Stimulated activated CD8-positive, alpha-beta memory T cell treated with anti-CD3 and anti-CD28 coated beads, Interleukin-2, amount 100 ng/mL, for 1 hour (primary cell): ENCODE measurements at places on chromosomes 12 and 14.

DNA sequence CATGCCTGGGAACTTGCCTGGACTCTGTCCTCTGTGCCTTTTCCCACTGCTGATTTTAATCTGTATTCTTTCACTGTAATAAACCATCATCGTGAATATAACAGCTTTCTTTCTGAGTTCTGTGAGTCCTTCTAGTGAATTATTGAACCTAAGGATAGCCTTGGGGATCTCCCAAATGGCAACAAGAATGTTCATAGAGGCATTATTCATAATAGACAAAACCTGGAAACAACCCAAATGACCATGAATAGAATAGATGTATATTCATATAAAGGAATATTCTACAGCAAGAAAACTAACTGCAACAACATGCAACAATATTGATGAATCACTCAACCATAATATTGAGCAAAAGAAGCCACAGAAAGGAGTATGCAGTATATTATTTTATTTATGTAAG is 44.7 kb upstream of the CEP83 start:
- DNase-seq: no peak

DNA sequence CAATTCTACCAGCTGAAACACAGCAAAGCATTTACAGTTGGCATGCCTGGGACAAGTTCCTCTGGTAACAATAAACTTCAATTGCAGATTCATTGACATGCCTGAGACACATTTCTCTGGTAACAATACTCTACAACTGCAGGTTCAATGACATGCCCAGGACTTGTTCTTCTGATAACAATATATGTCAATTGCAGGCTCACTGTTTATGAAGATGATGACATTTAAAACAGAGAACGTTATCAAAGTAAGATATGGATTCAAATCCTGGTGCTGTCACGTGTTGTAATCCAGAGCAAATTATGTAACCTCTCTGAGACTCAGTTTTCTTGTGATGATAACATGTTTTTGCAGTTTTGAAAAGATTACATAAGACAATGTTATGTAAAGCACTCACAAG is 20.5 kb downstream of the KITLG start:
- DNase-seq: no peak

- no peak for DNase-seq
Observed at GRCh38 chr12:53061404-53062010, 11.6 kb downstream of the TNS2 start.

GRCh38 chr12:62259631-62259992 is 592 bp upstream of the USP15 start:
- DNase-seq: no peak

GRCh38 chr12:86265329-86265695 is 9.1 kb upstream of the MGAT4C start:
- DNase-seq: no peak

DNA sequence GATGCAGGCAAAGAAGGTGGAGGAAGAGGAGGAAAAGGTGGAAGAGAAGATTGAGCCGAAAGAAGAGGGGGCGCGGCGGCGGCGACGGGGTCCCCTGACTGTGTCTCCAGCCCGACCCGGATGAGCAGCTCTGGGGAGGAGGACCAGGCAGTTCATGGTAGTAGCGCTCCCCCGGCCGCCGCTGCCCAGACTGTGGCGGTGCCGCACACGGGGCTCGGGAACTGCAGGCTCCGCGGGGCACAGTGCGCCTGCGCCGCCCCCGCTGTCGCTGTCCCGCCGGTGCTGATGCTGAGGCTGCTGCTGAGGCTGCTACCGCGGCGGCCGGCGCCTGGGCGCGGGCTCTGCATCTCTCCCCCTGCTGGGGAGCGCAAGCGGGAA is at the start of gene KCNH5:
TSS of gene KCNH5 (minus strand) at position 225 of the 378 bp plus-strand sequence. CDS start 272 bp downstream, outside the sequence.
- DNase-seq: no peak

DNA sequence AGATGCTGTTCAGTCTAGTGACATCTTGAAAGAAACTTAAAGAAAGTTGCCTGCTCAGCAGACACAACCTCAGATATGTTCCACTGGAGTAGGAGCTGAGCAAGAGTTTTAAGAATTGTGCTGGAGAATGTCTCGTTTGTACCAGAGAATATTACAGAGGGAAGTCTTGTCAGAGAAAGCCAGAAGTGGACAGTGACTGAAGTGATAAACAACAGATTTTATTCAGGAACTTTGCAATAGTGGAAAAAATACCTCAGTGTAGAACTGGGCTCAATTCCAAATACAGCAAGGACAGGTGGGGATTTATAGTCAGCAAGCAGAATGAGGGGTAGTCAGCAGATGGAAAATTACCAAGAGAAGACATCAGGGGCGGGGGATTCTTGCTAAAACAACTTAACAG is 18.6 kb downstream of the ZDHHC17 start:
- no peak for DNase-seq

- no peak for DNase-seq
Observed at GRCh38 chr14:54348001-54348611, 48.7 kb upstream of the CDKN3 start.

DNA sequence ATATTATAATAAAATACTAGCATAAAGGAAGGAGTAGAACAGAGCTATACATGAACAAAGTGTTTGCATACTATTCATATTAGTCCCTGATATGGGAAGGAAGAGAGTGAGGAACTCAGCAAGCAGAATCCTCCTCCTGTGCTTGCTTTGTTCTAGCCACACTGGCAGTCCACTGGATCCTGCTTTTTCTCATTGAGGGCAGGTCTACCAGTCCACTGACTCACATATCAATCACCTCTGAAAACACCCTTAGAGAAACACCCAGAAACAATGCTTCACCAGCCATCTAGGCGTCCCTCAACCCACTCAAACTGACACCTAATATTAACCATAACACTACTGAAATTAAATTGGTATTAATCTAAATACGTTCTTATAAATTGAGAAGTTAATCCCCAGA is 1861.7 kb upstream of the SEL1L start:
- no peak for DNase-seq
